ENCODE measurements at places on chromosomes 7 and 10. TPM values are rescaled to one million over a fixed set of nuclear protein-coding genes. Genes with fewer than 3 reads are reported as not detected.

GRCh38 chr7:149031353-149031910 is 3.1 kb upstream of the PDIA4 start:
- no peak for DNase-seq

DNA sequence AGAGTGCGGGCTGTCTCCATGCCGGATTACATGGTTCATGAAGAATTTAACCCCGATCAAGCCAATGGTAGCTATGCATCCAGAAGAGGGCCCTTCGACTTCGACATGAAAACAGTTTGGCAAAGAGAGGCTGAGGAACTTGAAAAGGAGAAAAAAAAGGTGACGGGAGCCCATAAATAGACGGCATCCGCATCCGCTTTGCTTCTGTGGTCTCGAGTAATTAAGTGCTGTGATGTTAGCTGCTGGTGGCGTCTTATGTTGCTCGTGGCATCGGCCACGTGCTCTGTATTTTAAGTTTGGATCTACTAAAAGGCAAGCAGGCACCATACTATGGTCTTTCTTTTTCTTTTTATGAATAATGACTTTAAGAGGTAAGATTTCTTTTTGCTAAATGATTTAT is 11.1 kb downstream of the C7orf57 start:
- peak; percentile 34 for DNase-seq

DNA sequence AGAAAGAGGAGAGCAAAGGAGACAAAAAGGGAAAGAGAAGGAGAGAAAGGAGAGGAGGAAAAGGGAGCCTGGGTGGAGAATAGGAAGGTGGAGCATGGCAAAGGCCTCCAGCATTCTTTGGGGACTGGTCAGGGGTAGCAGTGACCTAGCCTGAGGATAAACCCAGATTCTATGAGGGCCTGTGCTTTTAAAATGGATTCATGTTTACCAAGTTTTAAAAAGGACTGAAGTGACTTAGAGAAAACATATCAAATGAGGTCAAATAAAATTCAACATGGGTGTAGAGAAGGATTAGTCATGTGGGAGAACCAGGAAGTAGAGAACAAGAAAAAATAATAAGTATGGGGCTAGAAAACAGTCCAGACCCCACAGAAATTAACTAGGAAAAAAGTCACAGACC is 20.7 kb downstream of the CREB3L2 start:
- no peak for DNase-seq

DNA sequence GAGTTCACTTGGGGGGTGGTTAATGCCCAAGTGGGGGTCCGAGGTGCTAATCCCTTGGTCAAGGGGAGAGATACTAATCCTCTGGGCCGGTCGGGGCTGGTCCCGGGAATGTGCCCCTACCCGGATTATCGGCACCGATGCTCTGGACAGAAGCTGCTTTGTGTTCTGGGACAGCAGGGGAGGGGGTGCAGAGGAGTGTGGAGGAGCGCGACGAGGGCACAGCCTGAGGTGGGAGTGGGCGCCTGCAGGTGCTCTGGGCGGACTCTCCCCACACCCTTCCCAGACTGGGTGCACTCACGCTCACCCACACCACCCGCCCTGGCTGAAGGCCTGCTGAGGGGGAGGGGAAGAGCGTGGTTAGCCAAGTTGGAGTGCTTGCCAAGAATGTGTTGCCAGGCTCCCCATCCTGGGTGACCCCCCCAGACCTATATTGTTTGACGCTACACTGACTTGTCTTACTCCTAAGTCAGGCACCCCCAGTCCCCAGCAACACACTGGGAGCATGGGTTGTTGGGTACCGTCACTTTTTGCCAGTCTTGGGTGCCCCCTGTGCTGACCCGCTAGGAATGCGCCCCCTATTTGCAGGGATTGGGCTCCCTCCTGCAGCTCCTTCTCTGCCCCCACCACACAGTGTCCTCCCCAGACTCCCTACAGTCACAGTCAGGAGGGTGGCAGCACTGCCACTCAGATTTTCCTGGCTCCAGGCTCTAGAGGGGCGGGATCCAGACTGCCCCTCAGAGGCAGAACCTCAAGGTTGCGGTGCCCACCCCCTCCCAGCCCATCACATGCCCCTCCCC is 1.2 kb downstream of the SLC4A2 start:
- peak; percentile 24 for DNase-seq

DNA sequence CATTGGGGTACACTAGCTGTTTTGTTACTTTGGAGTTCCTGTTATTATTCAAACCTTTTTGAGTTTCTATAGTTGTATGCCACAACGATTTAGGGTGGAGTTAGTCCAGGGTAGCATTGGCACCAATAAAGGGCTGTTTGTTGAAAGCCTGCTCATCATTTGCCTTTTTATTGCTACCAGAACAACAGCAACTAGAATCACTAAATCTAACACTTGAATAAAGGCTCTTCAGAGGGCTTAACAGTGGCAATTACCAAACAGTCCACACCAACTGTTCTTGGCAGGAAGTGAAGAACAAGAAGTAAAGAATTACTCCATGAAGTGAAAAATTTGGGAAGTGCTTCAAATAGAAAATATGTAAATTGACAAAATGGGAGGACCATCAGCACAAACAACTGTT is 621.4 kb downstream of the PHTF2 start:
- no peak for DNase-seq

- DNase-seq = no peak
These were observed 4.9 kb upstream of the SH2B2 start for GRCh38 chr7:102281785-102282184.

GRCh38 chr7:21671859-21672258 is 129.0 kb downstream of the DNAH11 start:
- no peak for DNase-seq

DNA sequence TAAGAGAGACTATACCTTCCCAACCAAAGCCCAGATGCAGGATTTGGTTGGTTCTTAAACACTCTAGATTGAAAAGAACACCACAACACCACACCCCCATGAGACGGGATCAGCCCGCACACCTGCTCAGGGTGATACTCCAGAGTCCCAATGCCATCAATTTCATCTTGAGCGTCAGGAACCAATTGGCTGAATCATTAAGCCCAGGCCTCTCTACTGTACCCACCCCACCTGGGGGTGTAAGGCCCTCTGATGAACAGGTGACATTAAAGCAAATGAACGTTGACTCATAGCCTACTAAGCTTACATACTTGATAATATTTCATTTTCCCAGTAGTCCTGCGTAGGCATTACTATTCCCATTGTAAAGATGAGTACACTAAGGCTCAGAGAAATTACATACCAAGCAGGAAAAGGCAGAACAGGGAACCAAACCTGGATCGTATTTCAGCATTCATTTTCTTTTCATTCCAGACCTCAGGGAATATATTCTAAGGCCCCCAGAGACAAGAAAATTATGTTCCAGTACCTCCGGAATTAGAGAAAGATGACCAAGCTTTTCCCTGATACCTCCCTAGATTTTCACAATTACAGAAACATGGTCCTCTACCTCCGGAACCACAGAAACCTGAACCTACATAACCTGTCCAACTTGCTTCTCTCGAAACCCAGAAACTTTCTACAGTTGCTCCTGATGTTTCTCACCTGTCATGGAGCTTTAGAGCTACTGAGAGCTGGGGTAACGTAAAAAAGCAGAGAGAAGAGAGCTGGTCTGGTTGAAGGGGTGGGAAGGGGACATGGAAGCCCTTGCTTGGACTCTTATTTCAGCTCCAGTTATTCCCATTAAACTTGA is 43.1 kb upstream of the KDM7A start:
- DNase-seq = no peak

GRCh38 chr7:43628431-43628830 is 45.5 kb downstream of the STK17A start:
- DNase-seq = no peak

GRCh38 chr10:104574427-104574826 is 66.7 kb upstream of the SORCS3 start:
- no peak for DNase-seq

GRCh38 chr10:28806951-28807759 is 129.8 kb downstream of the BAMBI start:
- no peak for DNase-seq

DNA sequence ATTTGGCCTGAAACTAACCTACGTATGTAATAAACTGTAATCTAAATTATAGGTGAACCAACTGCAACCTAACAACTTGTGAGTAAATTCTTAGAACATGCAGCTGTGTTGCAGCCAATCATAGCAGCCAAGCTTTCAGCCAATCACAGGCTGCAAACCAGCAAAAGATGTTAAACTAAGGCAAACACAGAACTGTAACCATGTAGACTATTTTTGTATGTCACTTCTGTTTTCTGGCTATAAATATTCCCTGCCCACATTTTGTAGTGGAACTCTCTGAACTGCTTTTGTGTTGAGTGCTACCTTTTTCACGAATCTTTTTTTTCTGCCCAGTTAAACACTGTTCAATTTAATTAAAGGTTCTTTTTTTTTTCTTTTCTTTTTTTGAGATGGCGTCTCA is 28.2 kb upstream of the ZPBP start:
- no peak for DNase-seq

- DNase-seq = no peak
These were observed 171.1 kb downstream of the GRM3 start for GRCh38 chr7:86814661-86815379.

DNA sequence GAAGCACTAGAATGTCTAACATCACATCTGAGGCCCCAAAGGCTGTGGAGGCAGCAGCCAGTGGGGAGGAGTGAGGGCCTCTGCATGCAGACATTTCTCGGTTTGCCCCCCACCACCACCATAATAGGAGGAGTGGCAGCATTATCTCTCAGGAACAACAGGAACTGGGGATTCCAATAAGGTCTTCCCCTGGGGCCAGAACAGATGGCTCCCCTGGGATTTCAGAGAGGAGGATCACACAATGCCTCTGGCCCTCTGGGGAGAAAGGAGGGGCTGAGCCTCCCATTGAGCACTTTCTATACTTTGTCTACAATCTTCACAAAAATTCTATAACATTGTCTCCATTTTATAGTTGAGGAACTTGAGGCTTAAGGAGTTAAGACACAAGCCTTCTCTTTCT is 61.1 kb downstream of the GRID1 start:
- no peak for DNase-seq

- no peak for DNase-seq
These were observed 8.9 kb downstream of the ANKMY2 start for GRCh38 chr7:16636555-16637101.

GRCh38 chr10:113423981-113424721 is 128.7 kb upstream of the HABP2 start:
- no peak for DNase-seq

DNA sequence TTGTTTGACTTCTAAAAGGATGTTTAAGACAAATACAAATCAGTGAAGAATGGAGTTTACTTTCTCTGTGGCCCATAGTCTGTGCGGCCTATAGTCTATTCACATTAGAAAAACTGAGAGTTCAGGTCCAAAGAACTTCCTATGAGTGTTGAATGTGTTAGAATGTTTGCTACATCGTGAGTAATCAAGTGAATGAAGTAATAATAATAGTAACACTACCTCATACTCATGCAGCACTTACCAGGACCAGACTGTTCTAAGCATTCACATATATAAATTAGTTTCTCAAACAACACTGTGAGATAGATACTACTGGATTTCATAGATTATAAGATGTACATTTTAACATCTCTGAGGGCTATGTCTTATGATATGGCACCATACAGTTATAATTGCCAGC is 70.4 kb downstream of the RALA start:
- DNase-seq = no peak

DNA sequence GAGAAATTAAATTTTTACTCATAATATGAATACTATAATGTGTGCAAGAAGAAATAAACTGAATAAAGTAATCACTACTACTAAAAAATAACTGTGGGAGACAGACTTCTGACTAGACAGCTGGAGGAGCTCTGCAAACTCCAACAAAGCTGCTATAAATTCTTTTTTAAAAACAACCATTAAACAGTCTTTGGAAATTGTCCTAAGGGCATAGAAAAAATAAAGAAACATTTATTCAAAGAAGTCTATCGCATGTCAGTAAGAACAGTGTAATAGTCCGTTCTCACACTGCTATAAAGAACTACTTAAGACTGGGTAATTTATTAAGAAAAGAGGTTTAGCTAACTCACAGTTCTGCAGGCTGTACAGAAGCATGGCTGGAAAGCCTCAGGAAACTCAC is 56.0 kb downstream of the ZPBP start:
- DNase-seq = no peak

GRCh38 chr10:122850705-122851640 is 5.3 kb upstream of the CUZD1 start:
- DNase-seq = no peak

- no peak for DNase-seq
These were observed 33.4 kb upstream of the WDFY4 start for GRCh38 chr10:48651293-48651692.

- no peak for DNase-seq
These were observed 109.1 kb upstream of the ZNF438 start for GRCh38 chr10:31140716-31141115.

MYL10 gene
- not detected for total RNA-seq

RTKN2 gene
- 6.9 TPM for total RNA-seq

FLNC gene
- not detected for total RNA-seq

TDRD1 gene
- total RNA-seq = 0.40 TPM

VKORC1L1 gene
- 13.1 TPM for total RNA-seq

EXOC6 gene
- total RNA-seq = 9.9 TPM
